ENCODE measurements at places on chromosomes 5 and 9. TPM values are rescaled to one million over a fixed set of nuclear protein-coding genes. Genes with fewer than 3 reads are reported as not detected.
A peak's percentile ranks its signal among the peaks of the same experiment; 100 is the strongest.

The INSL6 gene
- polyA plus RNA-seq = not detected

The NSG2 gene
- 1.4 TPM for polyA plus RNA-seq

DNA sequence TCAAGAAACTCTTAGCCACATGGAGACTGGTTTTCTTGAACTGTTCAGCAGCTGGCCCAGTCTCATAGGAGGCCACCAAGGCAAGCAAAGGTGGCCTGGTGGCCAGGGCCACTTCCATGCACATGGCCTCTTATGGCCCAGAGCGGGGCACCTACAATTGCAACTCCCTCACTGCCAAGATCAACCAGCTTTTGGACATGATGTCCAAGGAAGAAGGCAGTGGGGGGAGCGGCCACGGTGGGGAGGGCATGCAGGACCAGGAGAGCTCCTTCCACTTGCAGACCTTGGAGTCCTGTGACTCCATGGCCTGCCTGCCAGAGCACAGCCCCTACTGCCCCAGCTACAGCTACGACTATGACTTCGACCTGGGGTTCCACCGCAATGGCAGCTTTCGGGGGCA, 398.9 kb upstream of the PTPRD start:
- no peak overlapping the region for H3K27ac ChIP-seq
- H3K36me3 ChIP-seq = no peaks in the 10 kb centered on the region
- H3K4me1 ChIP-seq = no peaks in the 10 kb centered on the region
- no peak overlapping the region for H3K4me3 ChIP-seq
- DNase-seq = no peak

GRCh38 chr9:95522871-95523370, 6.2 kb upstream of the PTCH1 start:
- no peak overlapping the region for H3K27ac ChIP-seq
- no peak for DNase-seq
- no peaks in the 10 kb centered on the region for H3K27me3 ChIP-seq
- no peak overlapping the region for H3K4me3 ChIP-seq

GRCh38 chr5:150146862-150147601, 8.6 kb downstream of the PDGFRB start:
- no peaks in the 10 kb centered on the region for H3K36me3 ChIP-seq
- H3K4me3 ChIP-seq = no peak overlapping the region
- no peak overlapping the region for H3K27ac ChIP-seq
- no peaks in the 10 kb centered on the region for H3K27me3 ChIP-seq

- no peak overlapping the region for H3K27ac ChIP-seq
- no peaks in the 10 kb centered on the region for H3K27me3 ChIP-seq
- no peak overlapping the region for H3K4me3 ChIP-seq
- peak; percentile 9 for DNase-seq
- H3K4me1 ChIP-seq = no peaks in the 10 kb centered on the region
Observed at GRCh38 chr9:111094958-111095357, 56.7 kb upstream of the LPAR1 start.
